ENCODE measurements at places on chromosomes 3 and 15.

GRCh38 chr3:99482191-99482590 lies 156.2 kb upstream of the COL8A1 start:
- no peak for DNase-seq

DNA sequence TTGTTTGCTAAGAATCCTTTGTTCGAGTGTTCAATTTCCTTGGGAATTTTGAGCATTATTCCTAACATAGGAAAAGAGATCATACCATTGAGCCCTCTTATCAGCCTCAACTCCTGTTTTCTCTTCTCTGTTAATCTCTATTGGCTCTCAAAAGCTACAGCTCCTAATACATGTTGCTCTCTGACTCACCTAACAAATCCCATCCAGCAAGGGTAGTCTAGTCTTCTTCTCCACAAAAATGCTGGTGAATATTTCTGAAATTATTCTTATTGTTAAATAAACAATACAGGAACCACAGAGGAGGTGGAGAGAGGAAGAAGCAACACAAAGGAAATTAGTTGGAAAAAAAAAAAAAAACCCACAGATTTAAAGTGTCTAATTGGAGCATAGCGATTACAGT lies 325.8 kb upstream of the NAALADL2 start:
- DNase-seq: peak; percentile 65

GRCh38 chr15:75193272-75193671 lies 8.4 kb upstream of the C15orf39 start:
- DNase-seq: no peak

GRCh38 chr15:66925721-66926120 lies 139.7 kb upstream of the SMAD3 start:
- DNase-seq: no peak

DNA sequence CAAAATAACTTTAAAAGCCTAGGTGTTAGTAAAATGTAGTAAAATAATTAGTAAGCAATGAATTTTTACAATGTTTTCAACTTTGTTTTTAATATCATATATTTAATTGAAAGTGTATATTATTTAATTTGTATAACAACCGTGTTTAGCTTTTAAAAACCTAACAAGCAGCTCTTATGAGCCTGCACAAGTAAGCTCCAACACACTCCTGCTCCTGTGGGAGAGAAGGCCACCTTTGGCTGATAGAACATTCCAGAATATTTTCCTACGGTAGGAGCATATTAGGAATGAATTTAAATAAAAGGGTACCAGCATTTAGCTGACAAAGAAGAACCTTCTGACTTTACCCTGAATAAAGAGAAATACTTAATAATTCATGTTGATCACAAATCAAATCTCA lies 40.3 kb upstream of the TM4SF1 start:
- no peak for DNase-seq

DNA sequence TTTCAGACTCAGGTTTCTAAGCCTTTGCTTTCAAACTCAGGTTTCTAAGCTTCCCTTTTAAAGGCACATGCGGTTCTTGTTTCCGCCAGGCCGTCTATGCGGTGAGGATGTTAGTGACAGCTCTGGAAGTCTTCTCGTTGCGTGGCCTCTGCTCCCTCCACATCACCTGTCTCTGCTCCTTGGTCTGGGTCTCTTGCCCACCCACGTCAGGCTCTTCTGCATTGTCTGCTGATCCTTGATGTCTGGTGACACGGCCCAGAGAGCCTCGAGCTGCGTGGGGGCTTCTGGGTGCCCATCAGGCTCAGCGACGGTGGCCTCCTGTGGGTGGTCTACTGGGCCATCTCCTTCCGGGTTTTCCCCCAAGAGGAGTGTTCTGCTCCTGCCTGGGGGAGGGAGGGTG lies 30.5 kb downstream of the KLF13 start:
- no peak for DNase-seq

GRCh38 chr3:190088890-190089289 lies 31.8 kb downstream of the P3H2 start:
- DNase-seq: no peak

- DNase-seq: no peak
Measured at GRCh38 chr3:194286375-194287146, 64.6 kb downstream of the CPN2 start.

GRCh38 chr15:100710744-100711515 lies 108.5 kb downstream of the ASB7 start:
- no peak for DNase-seq

GRCh38 chr15:62453375-62453774 lies 288.3 kb upstream of the C2CD4B start:
- DNase-seq: no peak

DNA sequence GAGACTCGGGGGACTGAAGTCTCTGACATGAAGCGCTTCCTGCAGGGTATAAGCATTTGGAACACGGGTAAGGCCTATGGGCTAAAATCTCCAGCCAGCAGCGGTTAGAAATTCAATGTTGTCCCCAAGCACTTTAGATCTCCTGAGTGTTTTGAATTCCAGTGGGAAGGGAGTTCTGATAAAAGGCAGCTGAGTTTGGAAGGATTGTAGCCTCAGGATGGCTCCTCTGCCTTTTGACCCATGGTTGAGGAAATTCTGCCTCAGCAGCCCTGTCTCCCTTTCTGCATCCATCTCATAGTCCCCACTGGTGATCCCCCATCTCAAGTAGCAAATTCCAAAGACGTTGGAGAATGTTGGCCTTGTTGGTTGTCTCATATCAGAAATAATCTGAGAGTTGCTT lies 24.2 kb upstream of the HACD2 start:
- no peak for DNase-seq

DNA sequence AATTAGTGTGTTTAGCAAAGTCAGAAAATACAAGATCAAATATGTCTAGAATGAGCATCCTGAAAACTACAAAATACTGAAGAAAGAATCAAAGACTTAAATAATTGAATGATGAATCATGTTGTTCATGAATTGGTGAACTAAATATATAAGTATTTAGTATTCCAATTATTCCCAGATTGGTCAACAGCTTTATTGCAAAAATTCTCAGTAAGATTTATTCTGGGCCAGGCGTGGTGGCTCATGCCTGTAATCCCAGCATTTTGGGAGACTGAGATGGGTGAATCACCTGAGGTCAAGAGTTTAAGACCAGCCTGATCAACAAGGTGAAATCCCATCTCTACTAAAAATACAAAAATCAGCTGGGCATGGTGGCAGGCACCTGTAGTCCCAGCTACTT lies 250.0 kb upstream of the NECTIN3 start:
- DNase-seq: peak; percentile 29

GRCh38 chr3:3605226-3605625 lies 194.0 kb upstream of the LRRN1 start:
- DNase-seq: no peak

- no peak for DNase-seq
Measured at GRCh38 chr3:23931597-23931996, 13.5 kb upstream of the NR1D2 start.

DNA sequence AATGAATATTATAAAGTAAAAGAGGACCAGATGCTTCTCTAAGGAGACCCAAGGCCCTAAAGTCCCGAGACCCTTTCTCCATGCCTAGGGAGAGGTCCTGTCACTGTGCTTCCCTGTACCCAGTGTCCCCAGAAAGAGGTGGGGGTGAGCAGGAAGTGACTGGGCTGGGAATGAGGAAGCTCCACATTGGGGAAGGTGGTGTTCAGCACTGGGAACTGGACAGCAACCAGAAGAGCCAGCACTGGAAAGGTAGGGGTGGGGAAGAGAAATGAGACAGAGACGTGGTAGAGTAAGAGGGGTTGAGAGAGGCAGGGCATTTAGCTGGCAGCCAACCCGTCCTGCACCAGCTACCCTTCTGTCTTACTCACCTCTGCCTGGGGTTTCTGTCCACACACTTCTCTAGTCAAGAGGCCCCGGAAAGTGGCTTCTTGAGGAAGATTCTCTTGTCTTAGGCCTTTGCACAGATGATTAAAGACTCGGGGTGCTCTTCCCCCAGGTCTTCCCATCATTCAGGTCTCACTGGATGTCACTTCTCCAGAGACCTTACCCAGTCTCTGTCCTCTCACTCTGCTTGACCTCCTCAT lies 12.2 kb downstream of the RRP9 start:
- no peak for DNase-seq

- no peak for DNase-seq
Measured at GRCh38 chr3:173588556-173588955, 191.0 kb downstream of the NLGN1 start.

DNA sequence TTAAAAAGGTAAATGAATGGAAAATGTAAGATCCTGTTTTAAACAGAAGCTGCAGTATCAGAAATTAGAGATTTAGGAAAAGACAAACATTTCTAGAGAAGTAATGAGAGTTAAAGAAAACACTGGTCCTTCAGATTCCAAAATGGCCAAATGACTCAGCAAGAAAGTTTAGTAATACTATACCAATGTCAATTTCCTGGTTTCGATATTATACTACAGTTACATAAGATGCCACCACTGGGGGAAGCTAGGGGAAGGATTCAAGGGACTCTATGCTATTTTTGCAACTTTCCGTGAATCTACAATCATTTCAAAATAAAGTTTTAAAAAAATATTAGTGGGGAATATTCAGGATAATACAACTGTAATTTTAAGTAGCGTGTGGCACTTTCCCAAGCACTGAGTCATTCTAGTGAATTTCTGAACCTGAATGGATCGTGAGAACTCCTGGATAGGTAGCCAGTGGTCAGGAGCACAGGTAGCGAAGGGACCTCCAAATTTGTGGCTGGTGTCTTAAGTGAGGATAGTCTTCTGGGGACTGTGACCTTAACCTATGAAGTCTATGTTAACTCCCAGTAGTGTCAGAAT lies 37.6 kb downstream of the TMCC1 start:
- DNase-seq: no peak

- DNase-seq: no peak
Measured at GRCh38 chr3:32511005-32511404, 8.4 kb upstream of the CMTM6 start.

Measured in GM04503 (cell line).